Stimulated activated CD8-positive, alpha-beta memory T cell treated with anti-CD3 and anti-CD28 coated beads, Interleukin-15, amount 100 ng/mL, for 24 hours (primary cell): ENCODE measurements at places on chromosomes 7 and 10.

GRCh38 chr7:34840176-34840785 is 182.3 kb downstream of the NPSR1 start:
- DNase-seq = no peak

DNA sequence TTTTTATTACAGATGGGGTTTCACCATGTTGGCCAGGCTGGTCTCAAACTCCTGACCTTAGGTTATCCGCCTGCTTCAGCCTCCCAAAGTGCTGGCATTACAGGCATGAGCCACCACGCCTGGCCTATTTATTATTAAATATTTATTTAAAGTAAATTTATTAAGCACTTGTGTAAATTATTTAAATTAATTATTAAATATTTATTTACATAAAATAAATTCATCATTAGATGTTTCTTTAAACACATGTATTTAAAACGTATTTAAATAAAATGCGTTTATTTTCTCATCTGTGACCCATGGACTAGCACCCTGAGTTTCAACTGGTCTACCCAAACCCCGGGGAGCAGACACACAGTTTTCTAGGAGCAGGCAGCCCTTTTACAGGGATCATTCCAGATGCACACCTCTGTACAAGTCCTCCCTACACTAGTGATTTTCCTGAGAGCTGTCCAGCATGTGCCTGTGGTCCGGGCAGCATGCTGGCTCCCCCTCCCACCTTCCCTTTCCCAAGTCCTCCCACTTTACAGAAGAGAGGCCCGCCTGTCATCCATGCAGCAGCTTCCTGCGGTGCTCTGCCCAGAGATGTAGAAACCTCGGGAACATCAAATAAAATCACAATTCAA is 89.2 kb upstream of the ATP6V0A4 start:
- DNase-seq = no peak

GRCh38 chr7:152136686-152137085 is 111.2 kb downstream of the GALNT11 start:
- no peak for DNase-seq

- DNase-seq = no peak
Observed at GRCh38 chr10:70355051-70356021, 27.1 kb downstream of the LRRC20 start.

GRCh38 chr7:72453471-72453870 is 41.3 kb upstream of the CALN1 start:
- DNase-seq = no peak

DNA sequence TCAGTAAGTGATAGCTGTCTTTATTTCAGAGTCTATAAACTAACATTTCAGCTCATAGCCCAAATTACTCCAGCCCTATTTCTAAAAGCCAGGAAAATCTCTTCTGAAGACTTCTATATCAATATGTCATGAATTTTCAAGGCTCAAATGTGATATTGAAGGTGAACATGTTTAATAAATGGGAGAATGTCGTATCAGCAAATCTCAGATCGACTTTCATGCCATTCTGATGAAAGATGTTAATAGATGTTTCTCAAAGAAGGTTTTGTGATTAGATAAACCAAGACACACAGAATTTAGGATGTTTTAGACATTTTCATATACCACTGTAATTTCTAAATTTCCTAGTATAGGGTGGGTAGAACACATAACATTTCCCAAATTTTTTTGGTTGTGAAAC is 380.6 kb downstream of the ARL4A start:
- no peak for DNase-seq

GRCh38 chr7:74084722-74085578 is 1.3 kb downstream of the LIMK1 start:
- DNase-seq = no peak

GRCh38 chr10:44234483-44234875 is 150.4 kb downstream of the CXCL12 start:
- DNase-seq = no peak

GRCh38 chr7:85033263-85033662 is 153.6 kb downstream of the SEMA3D start:
- DNase-seq = no peak

DNA sequence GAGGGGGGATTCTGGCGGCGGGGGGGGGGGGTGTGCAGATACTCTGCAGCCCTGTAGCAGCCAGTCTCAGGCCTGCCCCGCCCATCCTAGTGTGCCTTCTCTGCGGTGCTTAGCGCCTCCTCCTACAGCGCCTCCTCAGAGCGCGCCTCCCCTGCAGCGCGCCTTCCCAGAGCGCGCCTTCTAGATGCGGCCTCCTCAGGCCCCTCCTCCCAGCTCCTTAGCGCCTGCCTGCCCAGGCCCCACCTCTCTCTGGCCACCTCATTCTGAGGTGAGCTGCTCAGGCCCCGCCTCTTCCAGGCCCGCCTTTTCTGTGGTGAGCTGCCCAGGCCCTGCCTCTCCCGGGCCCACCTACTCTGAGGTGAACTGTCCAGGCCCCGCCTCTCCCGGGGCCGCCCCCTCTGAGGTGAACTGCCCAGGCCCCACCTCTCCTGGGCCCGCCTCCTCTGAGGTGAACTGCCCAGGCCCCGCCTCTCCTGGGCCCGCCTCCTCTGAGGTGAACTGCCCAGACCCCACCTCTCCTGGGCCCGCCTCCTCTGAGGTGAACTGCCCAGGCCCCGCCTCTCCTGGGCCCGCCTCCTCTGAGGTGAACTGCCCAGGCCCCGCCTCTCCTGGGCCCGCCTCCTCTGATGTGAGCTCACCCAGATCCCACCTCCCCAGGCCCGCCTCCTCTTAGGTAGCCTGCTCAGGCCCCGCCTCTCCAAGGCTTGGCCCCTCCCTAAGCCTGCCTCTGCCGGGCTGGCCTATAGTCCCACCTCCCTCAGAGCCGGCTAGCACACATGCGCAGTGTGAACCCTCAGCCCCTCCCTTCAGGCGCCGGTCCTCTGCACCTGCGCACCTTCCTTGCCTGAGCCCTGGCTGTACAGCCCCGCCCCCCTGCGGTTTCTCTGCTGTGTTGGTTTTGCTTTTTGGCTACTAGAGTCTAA is 2.1 kb upstream of the SGCE start:
- peak; percentile 56 for DNase-seq

DNA sequence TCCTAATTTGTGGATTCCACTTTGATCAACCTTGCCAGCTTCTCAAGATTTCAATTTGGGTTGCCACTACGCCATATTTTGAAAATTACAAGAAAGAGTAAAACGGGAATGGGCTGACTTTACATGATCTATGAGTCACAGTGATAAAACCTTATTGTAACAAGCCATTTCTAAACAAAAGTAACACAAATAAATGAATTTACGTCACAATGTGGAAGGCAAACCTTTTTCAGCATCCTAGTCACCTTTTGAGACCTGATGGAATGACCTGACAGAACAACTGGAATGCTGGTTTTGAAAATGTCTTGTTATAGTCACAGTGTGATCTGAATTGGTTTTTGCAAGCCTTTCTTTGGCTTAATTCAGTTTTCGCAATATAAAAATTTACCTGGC is 85.9 kb downstream of the CDK6 start:
- no peak for DNase-seq

DNA sequence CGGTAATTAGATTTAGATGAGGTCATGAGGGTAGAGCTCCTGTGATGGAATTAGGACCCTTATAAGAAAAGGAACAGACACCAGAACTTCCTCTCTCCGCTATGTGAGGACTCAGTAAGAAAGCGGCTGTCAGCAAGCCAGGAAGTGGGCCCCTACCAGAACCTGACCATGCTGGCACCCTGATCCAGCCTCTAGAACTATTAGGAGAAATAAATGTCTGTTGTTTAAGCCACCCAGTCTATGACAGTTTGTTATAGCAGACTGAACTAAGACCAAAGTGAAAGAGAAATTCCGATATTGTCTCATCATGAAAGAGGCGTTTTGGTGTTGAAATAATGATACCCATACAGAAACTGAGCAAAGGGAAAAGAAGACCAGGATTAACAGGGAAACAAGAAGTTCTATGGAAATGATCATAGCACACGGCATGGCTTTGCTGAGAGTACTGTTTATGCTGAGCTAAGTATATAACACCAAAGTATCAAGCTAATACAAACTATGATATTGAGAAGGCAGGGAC is 9.2 kb downstream of the CLEC2L start:
- no peak for DNase-seq

DNA sequence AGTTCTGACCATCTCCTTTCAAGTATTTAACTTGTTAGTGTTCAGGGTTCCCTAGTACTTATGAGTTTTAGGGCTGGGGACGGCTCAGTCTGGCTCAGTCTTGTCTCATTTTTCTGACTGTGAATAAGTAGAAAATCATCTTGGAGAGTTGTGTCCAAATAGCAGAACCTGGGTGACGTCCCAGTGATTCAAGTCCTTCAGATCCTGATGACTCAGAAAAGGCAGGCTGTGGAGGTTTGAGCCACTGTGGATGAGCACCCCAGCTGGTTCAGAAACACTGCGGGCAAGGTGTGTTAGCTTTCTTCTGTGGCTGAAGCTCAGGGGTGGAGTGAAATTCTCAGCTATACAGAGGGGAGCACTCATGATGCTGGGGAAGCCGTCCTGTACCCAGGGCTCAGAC is 154.4 kb upstream of the NPY start:
- no peak for DNase-seq

GRCh38 chr10:71429929-71430328 is 33.2 kb downstream of the CDH23 start:
- DNase-seq = no peak

DNA sequence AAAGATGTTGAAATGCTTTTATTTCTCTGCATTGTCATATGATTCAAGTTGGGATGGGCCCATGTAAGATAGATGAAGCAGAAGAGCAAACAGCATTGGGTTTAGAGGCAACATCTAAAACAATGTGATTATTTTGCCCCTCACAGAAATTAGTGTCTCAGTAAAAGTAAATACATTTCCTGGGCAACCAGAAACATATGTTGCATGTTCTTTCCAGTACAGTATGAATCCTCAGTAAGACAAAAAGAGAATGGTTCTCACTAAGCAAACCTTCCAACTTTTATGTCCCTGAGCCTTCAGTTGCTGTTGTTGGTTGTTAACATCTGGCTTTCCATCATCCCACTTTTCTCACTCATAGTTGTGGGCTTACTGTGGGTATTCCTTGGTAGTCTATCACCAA is 222.5 kb upstream of the PRPS1L1 start:
- DNase-seq = no peak

- no peak for DNase-seq
Observed at GRCh38 chr10:67666416-67667034, 29.5 kb downstream of the CTNNA3 start.

GRCh38 chr10:43395571-43396060 is 13.4 kb downstream of the HNRNPF start:
- DNase-seq = no peak

GRCh38 chr7:100693312-100694097 is 545 bp downstream of the GIGYF1 start:
- no peak for DNase-seq

DNA sequence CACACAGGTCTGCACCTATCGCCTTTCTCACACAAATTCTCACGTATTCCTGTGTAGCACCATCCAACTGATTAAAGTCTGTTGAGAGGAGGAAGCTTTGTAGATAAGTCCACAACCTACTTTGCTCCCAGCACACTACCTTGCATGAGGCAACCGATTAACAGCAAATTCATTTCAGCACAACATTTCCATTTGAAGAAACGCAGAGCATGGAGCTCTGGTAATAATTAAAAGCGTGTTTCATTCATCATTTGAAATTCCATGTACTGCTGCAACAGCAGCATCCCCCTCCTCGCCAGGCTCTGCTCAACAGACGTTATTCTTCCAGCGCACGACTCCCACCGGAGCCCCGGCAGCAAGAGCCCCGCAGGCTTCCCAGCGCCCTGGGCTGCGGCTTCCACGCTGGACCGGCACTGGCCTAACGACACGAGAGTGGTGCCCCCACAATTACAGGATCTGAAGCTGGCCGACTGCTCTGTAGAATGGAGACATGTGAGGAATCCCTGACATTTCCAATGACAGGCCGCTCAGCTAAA is 118.8 kb downstream of the DIP2C start:
- DNase-seq = no peak

- no peak for DNase-seq
Observed at GRCh38 chr10:58028597-58029366, 238.9 kb downstream of the IPMK start.

DNA sequence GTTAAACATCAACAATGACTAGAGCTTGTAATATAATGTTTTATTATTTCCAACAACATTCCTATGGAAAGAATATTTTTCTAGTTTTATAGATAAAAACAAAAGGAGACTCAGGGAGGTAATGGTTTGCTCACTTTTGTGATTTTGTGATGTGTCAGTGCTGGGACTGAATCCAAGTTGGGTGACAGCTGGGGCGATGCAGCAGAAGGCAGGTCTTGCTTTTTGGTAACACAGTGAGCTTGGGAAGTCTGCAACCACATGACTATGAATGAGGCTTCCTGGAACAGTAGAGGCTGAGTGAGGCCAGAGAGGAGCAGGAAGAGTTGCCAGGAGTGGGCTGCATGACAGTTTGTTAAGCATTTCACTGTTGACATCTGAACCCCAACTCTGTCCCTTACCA is 4.9 kb upstream of the YKT6 start:
- DNase-seq = no peak

DNA sequence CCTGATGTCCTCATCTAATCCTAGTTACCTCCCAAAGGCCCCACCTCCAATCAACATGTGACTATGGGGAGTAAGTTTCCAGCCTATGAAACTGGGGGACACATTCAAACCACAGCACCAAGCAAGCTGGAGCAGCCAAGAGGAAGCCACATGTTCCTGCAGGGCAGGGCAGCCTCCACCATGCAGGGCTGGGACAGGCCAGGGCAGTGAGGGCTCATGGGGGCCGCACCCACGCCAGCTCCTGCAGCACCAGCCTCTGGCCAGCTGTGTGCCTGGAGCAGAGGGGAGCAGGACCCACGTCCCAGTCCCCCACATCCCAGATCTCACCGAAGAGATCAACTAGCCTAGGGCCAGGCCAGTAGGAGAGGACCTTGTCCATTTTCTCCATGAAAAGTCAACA is 85.9 kb upstream of the INSIG1 start:
- no peak for DNase-seq

- no peak for DNase-seq
Observed at GRCh38 chr7:49883933-49884332, 110.5 kb downstream of the VWC2 start.

GRCh38 chr7:28114056-28114455 is 66.5 kb downstream of the JAZF1 start:
- DNase-seq = no peak

DNA sequence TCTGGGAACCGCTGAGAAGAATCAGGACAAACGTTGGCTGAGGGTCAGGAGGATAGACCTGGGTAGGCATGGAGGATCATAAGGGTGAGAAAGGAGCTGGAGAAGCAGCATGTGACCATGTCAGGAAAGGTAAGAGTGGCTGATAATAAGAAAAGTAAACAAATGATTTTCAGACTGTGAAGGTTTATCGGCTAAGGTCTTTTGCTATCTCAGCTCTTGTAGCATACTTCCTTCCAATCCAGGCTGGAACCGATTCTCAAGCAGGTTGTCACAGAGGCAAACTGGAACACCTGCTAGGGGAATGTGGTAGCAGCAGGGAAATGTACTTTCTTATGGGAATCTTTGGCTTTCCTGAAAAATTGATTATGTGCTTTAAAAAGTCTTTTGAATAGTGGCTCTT is 74.7 kb downstream of the TMEM168 start:
- no peak for DNase-seq

GRCh38 chr10:50421026-50421719 is 169.9 kb upstream of the ASAH2 start:
- no peak for DNase-seq
